Activated CD8-positive, alpha-beta T cell treated with anti-CD3 and anti-CD28 coated beads, Interleukin-2, amount 10 ng/mL, durations not matched to agents 7 days and 5 days (primary cell): ENCODE measurements at places on chromosomes 11 and 22.

DNA sequence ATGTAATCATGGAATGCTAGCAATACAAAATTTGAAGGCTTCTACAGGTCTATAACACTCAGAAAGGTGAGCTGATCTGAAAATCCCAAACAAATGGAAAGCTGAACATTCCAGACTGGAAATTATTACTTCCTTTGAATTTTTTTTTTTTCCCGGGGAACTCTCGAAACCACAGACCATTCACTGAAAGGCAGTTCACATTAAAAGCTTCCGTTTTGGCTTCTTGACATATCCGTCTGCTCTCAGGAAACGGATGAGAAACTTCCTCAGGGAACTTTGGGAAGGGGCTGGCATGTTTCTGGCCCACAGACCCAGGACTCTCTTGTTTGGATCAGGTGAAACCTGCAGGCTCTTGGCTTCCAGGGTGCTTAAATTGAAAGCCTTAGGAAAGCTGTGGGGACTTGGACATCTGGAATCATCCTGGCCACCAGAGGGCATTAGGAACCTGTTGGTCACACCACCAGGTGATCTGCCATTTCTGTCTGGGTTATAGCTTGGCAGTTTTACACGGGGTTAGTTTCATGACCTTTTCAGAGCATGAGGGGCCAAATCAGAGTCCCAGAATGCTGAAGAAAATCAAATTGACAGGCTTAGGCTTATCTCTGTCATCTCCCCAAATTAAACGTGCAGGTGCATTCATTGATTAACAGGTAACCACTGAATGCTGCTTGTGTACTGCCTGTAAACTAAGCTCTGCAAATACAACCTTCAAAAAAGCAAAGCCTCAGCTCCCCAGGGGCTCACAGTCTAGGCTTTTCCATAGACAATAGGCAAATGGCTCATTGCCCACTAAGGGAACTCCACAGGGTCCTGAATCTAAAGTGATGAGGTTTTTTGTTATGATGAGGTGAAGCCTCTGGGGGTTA lies 22.7 kb upstream of the GRAMD1B start:
- peak; percentile 77 for DNase-seq

DNA sequence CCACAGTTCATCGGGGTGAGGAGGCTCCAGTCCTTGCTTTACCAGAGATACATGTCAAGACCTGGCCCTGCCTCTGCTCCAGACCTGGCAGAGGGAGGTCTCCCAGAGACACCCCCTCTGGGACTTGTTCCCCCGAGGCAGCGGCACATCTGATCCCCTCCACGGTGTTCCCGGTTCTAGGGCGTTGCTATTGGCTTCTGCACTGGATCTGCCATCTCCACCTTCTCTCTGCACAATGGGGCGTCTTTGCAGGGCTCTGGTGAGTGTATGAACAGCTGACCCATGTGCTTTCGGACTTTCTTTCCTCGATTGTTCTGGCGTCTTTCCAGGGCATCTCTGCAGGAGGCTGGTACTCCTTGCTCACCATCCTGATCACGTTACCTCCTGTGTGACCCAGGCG lies 930.4 kb downstream of the TBC1D22A start:
- DNase-seq = no peak

DNA sequence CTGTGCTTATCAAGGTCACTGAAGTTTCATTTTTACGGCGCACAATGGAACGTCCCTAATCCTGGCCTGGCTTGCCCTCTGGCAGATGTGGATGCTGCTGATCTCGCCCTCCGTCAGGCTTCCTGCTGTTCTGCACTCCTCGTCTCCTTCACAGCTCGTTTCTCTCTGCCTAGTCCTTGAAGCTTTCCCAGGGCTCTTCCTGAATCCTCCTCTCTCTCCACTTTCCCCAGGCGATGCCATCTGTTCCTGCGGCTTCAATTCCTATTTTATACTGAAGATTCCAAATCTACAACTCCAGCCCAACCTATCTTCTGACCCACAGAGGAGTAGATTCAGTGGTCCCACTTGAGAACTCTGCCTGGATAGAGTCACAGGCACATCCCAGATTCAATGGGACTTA lies 14.2 kb downstream of the SLC22A8 start:
- no peak for DNase-seq

- DNase-seq = no peak
Measured at GRCh38 chr11:76706667-76707066, 36.1 kb upstream of the LRRC32 start.

DNA sequence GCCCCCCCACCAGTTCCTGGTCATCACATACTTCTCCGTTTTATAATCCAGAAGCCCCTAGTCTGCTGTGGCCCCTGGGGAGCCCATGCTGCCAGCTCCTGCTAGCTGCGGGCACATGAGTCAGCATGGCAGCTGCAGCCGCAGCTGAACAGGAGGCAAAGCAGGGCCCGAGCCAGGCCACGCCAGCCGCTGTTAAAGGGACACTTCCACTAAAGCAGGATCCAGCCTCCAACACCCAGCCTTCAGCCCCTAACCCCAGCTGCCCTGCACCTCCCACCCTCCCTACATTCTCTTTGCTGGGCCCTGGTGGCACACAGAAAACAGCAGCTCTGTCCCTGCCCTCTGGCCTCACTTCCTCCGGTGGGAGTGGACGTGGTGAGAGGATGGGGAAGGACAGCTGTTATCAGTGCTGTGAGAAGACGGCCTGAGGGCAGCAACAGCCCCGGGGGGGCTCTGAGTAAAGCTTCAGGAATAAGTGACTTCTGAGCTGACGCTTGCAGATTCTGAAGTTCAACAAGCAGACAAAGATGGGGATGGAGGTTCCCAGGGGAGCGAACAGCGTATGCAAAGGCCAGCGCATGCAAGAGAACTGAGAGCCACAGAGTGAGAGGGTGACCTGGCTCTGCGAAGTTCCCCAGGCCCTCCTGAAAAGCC lies 688 bp upstream of the LRRC74B start:
- DNase-seq = no peak

DNA sequence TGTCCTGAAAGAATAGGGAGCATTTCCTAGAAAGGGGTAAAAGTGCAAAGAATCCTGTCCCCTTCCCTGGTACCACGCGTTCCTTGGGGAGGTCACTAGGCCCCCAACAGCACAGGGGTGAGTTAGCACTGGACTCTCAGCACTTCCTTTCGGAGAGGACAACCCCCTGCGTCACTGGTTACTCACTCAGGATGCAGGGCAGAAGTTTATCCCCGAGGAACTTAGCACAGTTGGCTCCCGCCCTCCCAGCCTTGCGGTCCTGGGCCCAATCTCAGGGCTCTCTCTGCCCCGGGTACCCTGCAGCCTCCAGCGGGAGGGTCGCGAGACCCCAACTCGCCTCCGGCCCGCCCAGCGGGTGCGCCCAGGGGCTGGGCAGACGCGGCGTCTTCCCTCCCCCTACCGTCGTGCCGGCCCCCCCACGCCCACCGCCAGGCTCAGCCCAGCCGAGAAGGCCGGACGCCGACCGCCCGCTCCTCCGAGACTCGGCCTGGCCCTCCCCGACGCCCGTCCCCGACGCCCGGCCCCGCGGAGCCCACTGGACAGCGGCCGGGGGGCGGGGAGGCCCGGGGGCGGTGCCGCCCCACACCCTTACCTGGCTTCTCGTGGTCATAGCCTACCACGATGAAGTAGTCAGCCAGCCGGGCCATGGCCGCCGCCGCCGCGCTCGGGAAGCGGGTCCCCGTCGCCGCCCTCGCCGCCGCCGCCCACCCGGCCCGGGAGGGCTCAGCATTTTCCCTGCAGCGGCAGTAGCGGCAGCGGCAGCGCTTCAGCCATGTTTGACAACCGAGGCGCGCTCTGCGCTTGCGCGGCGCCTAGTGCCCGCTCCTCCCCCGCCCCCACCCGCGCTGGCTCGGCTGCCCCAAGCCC lies at the start of gene SBF2:
Gene SBF2 (minus strand): TSS at position 797 of the 867 bp plus-strand sequence. CDS start 150 bp downstream, at position 647.
- peak; percentile 80 for DNase-seq

- DNase-seq = no peak
Measured at GRCh38 chr11:73070653-73071052, 71.5 kb downstream of the FCHSD2 start.

GRCh38 chr11:44229624-44230023 lies 80.3 kb downstream of the ALX4 start:
- DNase-seq = no peak

DNA sequence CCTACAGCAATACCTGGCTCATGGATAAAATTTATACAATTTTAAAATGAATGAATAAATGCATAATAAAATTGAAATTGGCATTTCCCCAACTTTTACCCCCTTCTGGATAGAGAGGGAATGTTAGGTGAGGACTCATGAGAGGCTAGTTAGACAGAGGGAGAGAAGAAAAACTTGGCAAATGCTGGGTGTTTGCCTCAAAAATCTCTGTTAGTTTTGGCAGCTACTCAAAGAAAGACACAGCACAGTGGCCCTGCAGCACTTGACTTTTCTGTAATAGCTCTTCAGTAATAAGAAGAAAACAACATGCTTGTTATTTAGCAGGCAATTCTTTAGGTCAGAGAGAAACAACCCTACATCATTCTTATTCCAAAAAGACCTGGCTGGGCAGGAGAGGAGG lies 20.7 kb upstream of the IZUMO1R start:
- no peak for DNase-seq

GRCh38 chr11:134049303-134049702 lies 19.6 kb upstream of the JAM3 start:
- peak; percentile 32 for DNase-seq

DNA sequence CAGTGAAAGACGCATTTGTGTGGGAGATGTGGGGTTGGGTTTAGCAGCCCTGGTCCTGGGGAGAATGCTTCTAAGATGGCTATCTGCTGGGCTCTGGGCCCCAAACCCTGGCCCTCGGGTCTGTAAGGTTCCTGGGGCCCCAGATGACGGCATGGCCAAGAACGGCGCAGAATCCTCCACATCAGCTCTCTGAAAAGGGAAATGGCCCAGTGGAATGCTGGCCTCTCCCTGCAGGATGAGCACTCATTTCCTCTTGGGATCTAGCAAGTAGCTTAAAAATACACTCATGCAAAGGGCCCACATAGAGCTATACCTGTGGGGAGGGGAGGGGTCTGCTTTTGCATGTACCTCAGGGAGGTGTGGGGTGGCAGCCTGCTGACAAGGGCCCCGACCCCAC lies 37.5 kb upstream of the LINC01488 start:
- no peak for DNase-seq

DNA sequence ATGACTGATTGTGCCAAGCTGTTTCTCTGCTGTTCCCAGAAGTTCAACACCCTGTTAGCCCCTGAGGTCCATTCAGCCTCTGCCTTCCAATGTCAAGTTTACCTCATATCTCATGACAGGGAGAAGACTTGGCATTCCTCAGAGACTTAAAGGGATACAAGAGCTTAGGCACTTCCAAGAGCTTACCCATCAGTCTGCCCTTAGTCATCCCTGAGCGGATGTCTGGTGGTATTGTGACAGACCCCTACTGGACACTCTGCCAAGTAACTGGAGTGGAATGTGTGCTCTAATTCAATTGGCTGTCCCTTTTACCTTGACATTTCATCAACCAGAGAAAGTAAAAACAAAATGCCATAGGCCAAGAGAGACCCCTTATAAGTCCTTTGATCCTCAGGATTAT lies 151.5 kb downstream of the AASDHPPT start:
- DNase-seq = no peak

DNA sequence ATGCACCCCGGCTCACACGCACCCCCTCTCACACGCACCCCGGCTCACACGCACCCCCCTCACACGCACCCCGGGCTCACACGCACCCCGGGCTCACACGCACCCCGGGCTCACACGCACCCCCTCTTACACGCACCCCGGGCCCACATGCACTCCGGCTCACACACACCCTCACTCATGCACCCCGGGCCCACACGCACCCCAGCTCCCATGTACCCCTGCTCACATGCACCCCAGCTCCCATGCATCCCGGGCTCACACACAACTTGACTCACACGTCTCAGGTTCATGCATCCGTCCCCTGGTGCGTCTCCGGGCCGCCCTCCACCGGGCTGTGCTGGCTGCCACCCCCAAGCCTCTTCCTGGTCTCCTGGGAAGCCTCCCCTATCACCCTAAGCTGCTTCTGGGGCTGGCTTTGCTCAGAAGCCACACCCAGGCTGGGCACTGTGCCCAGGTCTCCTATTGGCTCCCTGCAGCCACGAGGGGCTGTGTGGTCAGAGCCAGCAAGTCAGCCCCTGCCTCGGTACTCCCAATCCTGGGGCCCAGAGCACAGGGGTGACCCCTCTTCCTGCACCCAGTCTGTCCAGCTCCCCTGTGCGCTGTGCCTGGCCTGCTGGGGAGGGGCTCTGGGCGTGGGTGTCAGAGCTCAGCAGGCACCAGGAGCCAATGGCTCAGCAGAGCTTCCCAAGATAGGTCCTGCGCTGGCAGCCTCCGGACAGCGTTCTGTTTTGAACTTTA lies 16.9 kb downstream of the TSPAN4 start:
- no peak for DNase-seq

DNA sequence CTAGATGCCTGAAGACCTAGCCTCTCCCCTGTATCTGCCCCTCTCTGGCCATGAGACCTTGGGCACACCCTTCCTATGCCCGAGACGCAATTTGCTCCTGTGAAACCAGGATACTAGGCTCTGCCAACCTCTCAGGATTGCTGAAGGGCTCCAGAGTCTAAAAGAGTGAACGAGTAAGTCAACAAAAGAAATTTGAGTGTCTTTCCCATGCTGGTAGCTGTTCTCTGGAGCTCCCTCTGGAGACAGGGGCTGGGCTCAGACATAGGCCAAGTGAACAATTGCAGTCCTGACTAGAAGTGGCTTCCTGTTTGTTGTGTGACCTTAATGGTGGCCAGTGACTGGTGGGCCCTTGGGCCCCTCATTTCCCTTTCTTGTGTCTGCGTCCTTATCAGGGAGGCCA lies 189.0 kb upstream of the NARS2 start:
- no peak for DNase-seq

DNA sequence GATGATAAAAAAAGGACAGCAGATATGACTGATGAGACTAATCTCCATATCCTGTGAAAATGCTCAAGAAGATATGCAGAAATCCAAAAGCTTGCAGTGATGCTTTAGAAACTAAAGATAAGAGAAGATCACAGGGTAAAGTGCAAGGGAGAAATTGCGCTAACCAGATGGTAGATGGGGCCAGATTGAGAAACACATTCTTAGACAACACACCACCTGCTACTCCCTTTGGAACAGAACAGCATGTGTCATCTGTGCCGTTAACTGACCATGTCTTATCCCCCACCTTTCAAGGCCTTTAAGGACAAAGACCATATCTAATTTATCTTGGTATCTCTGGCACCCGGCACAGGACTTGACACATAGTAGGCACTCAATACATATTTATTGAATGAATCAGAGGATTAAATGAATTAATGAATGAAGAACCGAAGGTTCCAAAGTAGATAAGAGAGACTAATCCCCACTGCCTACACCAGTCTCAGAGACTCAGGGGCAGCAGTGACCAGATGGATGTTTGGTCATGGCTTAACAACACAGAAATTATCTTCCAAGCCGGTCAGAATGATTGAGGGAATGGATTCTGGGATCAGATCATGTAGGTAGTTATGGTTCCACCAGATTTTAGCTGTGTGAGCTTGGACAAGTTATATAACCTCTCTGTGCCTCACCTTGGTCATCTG lies 12.3 kb upstream of the P2RY2 start:
- DNase-seq = no peak

GRCh38 chr11:94768602-94769541 lies 716 bp downstream of the AMOTL1 start:
- DNase-seq = no peak
